ENCODE measurements at places on chromosomes 6 and 20.

DNA sequence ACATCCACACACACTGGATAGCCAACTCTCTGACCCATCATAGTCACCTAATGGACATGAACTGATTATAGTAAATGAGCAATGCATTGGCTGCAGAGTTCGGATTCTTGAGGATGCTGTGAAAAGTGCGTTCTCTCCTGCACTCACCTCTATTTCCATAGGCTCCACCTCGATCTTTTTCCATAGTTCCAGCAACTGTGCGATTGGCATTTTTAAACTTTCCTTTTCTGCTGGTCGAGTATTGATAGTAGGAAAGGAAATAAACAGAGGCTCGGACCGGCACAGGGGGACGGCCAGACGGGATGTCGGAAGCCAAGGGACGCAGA is 94.4 kb downstream of the RNASET2 start:
- no peak for DNase-seq

DNA sequence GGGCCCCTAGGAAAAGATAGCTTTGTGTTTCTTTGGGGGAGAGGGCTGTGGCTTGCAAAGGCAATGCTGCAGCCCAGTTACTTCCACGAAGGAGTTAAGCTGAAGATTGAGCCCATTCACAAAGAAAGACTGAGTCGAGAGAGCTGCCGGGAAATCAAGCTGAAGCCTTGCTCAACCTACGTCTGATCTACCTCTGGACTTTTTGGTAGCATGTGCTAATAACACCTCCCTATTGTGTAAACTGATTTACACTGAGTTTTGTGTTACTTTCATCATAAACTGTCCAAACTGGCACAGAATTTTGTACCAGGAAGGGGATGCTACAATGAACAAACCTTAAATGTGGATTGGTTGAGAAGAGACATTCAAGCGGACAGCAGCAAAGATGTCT is 23.5 kb downstream of the BANF2 start:
- DNase-seq, result no peak

- DNase-seq, result no peak
Observed at GRCh38 chr6:66605971-66606370, 898.9 kb upstream of the EYS start.

GRCh38 chr6:6434151-6434550 is 113.7 kb upstream of the F13A1 start:
- DNase-seq, result no peak

DNA sequence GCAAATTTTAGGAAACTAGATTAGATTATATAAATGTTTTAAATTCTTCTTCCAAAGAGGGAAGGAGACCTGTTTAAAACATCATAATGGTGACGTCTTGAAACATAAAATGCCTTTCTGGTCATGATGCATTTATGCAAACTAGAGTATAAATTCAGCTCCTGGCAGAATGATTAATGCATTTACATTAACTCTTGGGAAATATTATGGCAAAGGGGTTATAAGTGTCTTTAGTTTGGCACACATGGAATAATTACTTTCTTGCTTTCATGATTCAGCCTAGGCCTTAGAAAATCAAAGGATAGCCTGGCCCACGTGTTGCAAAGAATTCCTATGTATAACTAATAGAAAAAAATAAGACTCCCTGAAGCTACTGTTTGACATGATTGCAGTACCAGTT is 639.2 kb downstream of the RFPL4B start:
- no peak for DNase-seq

GRCh38 chr6:47162793-47163192 is 120.7 kb upstream of the ADGRF1 start:
- DNase-seq, result no peak

- DNase-seq, result no peak
Observed at GRCh38 chr20:58790454-58790853, 60.2 kb downstream of the GNAS-AS1 start.

GRCh38 chr6:88815491-88815890 is 147.9 kb downstream of the RNGTT start:
- DNase-seq, result no peak

- DNase-seq, result no peak
Observed at GRCh38 chr6:108944707-108945680, 96.8 kb downstream of the ARMC2 start.

DNA sequence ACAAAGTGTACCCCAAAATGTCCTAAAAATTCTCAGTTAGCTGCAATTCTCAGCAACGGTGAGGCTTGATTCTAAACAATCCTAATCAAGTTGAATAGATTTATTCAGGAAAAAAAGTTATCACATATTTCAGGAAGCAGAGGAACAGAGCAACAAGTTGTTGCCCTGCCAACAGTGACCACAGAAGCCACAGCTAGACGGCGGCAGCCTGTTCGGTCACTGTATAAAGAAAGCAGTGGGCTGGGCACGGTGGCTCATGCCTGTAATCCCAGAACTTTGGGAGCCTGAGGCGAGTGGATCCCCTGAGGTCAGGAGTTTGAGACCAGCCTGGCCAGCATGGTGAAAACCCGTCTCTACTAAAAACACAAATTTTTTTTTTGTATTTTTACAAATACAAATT is 171.2 kb upstream of the BMP5 start:
- no peak for DNase-seq

DNA sequence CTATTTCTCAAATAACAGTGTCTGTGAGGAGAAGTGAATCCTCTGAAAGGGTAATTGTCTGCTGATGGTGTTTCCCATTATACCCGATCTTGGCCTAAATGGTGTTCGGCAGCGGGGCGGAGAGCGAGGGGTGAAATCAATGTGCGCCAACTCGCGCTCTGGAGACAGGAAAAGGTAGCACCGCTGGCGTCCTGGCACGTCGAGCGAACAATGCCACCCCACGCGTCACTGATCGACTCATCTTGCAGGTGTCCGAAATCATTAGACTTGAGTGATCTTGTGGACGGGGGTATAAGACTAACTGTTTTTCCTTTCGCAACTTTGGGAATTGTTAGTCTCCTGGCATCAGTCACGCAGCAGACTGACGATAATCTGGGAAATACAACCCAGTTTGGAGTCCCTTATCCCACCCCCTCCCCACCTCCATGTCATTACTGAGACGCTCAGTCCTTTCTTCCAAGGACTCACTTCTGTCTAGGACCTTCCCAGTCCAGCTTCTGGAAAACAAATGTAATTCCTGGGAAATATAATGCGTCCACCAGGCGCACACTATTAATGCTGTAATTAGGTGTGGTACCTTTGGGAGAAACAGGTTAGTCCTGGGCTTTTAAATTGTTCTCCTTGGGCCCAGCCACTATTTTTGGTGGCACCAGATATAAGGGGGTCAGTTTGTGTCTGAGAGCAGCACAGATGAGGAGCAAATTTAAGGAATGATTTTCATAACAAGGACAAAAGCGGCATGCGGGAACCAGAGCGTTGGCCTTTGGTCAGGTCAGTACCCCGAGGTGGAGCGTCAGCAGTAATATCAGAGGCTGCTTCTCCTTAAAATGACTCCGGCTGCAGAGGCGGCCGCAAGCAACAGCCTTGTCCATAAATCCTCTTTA is 2.3 kb downstream of the LINC00237 start:
- DNase-seq, result no peak

- no peak for DNase-seq
Observed at GRCh38 chr6:83958241-83958685, 75.3 kb upstream of the MRAP2 start.

DNA sequence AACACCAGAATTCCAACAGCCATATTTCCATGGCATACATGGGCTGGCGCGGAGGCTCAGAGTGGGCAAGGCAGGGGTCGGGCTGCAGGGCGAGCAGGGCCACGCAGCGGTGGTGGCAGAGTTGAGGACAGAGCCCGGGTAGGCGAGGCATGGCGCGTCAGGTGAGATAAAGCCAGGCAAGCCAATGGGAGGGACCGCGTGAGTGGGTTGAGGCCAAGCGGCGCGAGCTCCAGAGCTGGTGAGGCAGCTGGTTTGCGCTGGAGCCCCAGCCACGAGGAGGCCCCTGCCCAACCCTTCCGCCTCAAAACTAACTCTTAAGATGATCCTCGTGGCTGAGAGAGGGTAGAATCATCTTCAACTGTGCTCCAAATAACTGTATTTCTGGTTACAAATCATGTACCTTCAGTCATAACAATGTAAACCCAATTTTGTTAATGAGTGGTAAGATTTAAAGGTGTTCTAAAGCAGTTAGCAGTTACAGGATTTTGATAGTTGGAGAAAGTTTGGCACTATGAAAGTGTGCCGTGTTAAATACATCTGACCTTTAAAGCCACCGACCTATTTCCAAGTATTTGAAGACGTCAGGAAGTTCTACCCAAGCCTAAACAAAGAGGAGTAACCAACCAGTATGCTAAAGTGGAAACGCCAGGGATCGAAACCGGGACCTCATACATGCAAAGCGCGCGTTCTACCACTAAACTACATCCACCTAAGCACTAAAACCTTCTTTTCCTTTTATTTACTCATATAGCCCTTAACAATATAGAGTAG is 107.9 kb downstream of the GPX5 start:
- no peak for DNase-seq

DNA sequence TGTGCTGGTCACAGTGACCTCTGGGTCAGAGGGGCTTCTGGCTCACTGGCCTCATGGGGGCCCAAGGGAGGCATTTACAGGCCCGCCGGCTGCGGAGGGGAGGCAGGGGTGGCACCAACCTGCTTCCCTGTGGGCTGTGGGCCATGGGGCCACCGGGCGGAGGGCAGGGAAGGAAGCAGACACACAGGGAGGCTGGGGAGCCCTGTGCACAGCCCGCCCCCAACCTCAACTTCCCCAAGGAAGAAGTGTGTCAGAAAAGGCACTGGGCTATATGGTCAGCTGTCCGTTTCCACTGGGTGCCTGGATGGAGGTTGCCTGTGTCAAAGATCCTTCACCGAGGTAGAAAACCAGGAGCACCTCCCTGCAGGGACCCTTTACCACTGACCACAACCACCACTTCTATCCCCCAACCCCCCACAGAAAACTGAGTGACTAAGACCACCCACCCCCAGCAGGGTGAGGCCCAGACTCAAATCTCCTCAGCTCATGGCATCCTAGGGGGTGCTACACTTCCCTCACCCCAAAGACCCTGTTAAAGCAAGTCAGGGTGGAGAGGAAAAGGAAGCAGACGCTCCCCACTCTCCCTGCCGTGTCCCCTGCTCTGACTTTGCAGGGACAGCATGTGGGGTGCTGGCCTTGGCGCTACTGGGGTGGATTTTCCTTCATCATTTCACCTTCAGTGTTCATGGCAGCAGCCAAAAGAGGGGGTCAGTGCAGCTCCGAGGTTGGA is 5.6 kb downstream of the CST3 start:
- DNase-seq, result no peak

DNA sequence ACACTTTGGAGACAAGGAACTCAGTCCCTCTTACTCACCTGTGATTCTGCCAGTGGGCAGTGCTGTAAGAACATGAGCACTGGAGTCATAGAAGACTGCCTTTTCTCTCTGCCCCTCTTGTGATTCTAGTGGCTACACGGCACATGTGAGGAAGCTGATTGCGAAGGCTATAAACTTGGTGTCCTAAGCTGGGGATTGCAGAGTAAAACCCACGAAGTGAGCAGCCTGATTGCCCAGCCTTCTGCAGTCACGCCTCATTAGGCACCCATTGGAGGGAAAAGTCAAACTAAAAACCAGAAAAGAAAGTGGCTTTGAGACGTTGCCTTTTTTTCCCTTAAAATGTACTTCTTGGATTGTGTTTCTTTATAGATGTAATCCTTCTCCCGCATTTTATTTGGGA is 748.4 kb upstream of the CHD6 start:
- no peak for DNase-seq
